ENCODE measurements at places on chromosomes 16 and 17.

- DNase-seq, result no peak
These were observed 14.5 kb downstream of the RPS6KB1 start for GRCh38 chr17:59907467-59907866.

- DNase-seq, result no peak
These were observed 27.2 kb upstream of the MEAK7 start for GRCh38 chr16:84531671-84532111.

GRCh38 chr17:80029258-80029974 is 6.3 kb downstream of the TBC1D16 start:
- no peak for DNase-seq

- DNase-seq, result peak; percentile 26
These were observed 2.0 kb downstream of the LHX1 start for GRCh38 chr17:36939052-36939801.

GRCh38 chr17:14793237-14793636 is 471.9 kb downstream of the PMP22 start:
- no peak for DNase-seq

- no peak for DNase-seq
These were observed 87.1 kb downstream of the USP22 start for GRCh38 chr17:20955427-20956323.

DNA sequence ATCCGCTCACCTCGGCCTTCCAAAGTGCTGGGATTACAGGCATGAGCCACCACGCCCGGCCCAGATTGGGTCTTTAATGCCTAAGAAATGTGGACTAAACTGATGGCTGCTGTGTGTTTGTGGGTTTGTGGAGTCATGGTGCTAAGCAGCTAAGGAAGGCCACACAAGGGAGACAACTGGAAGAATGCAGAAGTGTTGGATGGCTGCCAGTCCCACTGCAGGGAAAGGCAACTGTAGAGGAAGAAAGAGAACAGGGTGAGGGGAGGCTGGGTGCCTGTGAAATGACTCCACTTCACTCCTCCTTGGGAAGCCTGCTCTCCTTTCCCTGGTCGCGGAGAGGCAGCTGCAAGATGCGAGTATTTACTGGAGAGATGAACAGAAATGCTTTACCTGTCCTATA is 23.5 kb upstream of the SIAH1 start:
- no peak for DNase-seq

DNA sequence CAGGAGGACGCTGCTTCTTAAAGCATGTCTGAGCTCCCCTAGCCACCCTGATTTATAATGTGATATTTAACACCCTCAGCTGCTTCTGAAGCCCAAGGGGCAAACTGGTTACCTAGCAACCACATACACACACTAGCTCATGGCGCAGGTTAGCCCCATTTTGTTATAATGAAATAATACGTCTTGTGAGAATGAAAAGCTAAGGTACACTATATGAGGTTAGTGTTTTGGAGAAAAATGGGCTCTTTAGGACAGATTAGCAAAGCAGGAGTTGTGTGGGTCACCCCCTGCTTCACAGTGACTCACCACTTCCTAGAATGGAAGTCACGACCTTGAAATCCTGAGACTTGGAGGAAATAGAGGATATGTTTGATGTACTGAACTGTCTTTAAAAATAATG is 404.8 kb upstream of the HSBP1 start:
- DNase-seq, result no peak

- no peak for DNase-seq
These were observed 159.2 kb upstream of the XYLT1 start for GRCh38 chr16:17629936-17630335.

- DNase-seq, result no peak
These were observed 5.0 kb downstream of the CASKIN1 start for GRCh38 chr16:2191446-2191706.

DNA sequence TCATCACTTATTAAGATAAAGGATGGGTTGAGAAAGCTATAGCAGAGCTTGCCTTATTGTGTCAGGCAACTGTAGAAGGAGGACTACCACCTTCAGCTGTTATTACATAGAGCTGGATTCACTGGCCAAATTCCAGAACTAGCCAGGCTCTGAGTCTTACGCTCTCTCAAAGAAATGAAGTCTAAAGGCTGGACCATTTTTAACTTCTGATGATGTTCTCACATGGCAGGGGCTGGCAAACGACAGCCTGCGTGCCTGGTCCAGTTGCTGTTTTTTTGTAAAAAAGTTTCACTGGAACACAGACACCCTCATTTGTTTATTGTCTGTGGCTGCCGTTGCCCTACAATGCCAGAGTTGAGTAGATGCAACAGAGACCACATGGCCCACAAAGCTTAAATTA is 21.2 kb downstream of the TRAF4 start:
- no peak for DNase-seq

DNA sequence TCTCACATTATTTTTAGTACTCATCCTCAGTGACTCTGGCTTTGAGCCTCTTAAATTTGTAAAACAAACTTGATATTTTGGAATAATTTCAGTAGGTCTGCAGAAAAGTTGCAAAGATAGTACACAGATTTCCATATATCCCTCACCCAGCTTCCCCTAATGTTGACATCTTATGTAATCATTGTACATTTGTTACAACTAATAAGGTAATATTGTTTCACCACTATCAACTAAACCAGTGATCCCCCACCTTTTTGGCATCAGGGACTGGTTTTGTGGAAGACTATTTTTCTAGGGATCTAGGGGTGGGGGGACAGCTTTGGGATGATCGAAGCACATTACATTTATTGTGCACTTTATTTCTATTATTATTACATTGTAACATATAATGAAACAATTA is 391.2 kb downstream of the CA10 start:
- DNase-seq, result no peak

- DNase-seq, result no peak
These were observed 7.8 kb downstream of the HSPB9 start for GRCh38 chr17:42130310-42130936.

DNA sequence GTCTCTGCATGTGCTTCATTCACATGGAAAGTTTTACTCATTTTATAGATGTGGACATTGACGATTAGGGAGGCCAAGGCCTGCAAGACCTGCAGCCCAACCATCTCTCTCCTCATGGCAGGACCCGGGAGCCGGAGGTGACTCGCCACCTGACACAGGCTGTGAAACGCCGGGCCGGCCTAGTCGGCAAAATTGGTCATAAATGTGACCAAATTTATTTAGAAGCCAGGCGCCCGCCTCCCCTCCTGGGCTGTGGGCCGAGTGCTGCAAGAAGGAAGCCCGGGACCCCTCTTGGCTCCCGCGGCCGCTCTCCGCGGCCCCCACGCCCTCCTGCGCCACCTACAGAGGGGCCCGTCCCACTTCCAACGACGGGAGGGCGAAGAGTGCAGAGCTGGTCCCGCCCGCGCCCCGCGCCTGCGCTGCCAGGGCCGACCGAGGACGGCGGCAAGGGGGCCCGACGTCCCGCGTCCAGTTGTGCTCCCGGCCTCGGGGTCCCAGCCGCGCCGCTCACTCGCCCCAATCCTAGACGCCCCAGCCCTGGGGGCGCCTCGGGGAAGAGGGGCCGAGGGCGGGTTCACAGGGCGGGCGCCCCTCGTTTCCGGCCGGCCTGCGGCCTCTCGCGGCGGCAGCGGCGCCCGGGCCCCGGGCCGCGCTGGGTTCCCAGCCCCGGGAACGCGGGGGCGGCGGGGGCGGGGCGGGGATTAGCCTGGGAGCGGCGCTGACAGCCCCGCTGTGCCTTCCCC is 47.5 kb downstream of the WNT3 start:
- peak; percentile 42 for DNase-seq

- peak; percentile 98 for DNase-seq
These were observed at the start of gene AKAP1 for GRCh38 chr17:57084802-57085447. TSS of gene AKAP1 (plus strand) at chr17:57085246. CDS start at chr17:57105465, 20,219 bp downstream.

DNA sequence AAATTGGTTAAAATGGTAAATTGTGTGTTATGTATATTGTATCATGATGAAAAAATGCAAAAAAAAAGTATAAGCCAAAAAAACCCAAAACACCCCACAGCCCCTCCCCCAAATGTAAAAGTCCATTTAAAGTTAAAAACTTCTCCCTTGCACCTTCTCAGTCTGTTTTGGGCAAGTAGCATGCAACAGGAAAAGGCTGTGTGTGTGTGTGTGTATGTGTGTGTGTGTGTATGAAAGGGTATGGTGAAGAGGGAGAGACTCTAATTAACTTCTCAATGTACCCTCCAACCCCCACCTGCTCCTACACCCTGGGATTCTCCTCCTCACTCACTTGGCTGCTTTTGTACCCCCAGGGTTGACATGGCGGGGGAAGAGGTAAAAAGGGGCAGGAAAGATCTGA is 9.2 kb upstream of the GGT6 start:
- no peak for DNase-seq

DNA sequence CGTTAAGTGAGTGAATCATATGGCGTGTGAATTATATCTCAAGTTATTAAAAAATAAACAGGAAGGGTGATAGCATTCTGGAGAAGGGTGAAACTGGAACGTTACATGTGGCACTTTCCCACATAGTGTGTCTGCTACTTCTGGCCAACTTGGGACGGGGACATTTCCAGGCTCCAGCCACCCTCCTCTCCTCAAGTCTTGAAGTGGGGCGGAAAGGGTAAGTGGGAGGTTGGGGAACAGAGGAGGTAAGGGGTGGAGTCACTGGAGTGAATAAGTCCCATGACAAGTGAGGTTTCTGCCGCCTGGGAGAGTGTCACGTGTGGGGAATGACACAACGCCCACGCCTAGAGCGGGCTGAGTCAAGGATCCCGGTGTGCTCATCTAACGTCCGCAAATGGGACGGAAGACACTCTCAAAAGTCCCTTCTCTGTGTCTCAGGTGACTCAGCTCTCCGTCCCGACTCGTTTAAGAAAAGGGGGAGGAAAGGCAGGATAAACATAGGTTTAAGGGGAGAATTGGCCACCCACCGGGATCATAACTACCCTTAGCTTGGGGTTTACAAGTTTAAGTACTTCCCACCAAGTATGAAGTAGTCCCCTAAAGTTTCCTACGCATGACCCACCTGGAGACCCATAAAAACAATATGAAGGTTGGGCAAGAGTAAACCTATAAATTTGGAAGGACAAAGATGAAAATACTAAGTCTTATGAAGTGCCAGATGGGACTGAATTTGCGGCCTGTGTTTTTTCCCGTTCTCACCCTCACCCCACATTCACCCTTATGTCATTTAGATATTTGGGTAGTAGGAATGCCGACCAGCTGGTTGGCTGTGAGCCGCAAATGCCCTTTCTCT is 1.2 kb upstream of the SPAG9 start:
- DNase-seq, result peak; percentile 79

DNA sequence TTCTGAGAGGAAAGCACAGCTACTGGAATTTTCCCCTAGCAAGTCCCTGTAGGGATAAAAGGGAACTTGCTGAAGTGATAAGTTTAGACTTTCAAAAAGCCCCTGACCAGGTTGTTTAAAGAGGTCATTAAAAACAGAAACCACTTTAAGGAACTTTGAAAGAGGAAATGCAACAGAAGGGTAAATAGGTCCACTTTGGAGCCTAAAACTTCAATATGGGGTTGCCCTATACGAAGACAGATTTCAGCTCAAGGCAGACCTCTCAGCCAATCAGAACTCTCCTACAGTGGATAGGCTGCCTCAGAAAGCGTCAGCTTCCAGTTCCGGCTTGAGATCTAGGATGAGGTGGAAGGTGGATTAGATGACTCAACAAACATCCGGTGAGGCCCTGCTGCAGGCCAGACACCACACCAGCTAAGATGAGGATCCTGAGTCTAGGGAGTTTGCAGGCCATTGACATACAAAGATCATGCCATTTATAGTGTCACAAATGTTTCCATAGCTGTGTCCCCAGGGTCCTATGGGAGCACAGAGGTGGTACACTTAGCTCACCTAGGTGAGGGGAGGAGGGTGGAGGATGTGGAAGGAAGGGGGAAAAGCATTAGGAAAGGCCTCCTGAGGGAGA is 7.9 kb upstream of the MFSD6L start:
- no peak for DNase-seq

DNA sequence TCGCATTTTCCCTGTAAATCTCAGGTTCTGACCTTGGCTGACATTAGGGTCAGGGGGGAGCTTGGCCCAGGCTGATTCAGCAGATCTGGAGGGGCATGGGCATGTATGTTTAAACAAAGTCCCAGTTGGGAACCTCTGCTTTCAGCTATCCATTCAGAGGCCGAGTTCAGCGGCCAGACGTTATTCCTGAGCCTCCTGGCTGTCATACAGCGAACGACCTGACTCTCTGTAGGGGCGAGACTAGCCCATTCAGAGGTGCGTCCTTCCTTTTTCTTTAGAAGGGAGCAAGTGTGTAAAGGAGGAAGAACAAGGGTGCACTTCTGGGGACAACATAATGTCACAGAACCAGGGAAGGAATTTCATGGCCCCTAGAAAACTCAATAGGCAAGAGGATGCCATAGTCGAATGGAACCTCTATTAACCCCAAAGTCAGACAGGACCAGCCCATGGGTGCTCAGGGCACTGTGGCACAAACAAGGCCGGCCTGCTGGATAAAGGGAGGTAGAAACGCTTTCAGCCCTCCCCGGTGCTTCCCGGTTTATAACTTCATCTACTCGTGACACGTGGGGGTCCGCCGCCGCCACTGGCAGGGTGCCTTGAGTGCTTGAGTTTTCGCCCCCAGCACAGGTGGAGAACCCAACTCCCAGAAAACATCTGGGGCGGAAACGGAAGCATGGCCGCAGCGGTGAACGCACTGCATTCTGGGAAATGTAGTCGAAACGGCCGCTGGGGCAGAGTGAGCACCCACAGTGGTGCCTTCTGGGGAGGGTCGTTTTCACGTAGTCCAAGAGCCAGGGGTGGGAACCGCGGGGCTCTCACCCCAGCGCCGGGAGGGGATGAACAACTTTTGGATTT is 33.2 kb upstream of the PLCG2 start:
- peak; percentile 64 for DNase-seq

DNA sequence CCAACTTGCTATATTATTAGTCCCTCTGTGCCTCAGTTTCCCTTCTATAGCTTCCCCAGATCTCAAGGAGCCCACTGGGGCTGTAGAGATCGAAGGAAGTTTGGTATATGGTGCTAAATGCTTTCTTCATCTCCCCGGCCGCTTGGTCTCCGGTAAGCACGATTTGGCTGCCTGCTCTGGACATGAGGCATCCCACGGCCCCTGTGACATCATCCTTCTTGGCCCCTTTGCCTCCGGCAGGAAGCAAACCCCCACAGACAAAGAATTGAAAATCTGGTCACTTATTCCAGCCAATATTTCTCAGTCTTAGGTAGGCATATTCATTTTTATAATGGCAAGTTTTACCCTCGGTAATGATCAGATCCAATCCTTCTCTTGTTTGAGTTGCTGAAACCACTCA is 65.8 kb downstream of the WSCD1 start:
- DNase-seq, result no peak

DNA sequence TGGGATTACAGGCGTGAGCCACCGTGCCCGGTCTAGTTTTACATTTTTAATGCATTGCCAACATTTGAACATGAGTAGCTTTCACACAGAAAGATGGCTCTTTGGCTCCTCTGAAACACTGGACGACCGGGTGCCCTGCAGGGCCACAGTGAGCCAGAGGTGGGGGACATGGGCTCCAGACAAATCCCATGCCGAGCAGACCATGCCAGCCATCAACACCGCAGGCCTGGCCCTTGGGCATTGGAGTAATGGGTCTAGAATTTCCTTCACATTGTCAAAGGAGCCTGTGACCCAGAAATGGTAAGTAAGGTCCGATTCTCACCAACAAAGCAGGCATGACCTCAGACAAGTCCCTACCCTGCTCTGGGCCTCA is 21.4 kb upstream of the MPRIP start:
- no peak for DNase-seq

All from stimulated activated naive CD8-positive, alpha-beta T cell treated with anti-CD3 and anti-CD28 coated beads, Interleukin-15, amount 100 ng/mL, for 72 hours (primary cell).